Activated CD8-positive, alpha-beta memory T cell treated with anti-CD3 and anti-CD28 coated beads for 4 hours (primary cell): ENCODE measurements at places on chromosomes 13 and 19.

DNA sequence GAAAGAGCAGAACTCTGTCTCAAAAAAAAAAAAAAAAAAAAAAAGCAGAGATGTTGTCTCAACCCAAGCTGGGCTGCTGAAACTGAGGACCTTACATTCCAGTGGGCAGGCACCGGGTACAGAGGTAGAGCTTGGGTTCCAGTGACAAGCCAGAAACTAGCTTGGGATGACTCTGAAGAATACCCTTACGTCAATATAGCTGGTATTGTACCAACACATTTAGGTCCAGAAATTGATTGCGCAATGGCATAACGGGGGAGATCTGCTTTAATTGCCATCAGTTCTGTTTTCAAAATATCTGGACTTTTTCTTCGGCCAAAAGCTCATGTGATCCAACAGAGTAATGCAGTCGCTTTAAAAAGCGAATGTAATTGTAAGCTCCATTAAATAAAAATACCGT is 103.1 kb upstream of the UBL3 start:
- no peak for DNase-seq

DNA sequence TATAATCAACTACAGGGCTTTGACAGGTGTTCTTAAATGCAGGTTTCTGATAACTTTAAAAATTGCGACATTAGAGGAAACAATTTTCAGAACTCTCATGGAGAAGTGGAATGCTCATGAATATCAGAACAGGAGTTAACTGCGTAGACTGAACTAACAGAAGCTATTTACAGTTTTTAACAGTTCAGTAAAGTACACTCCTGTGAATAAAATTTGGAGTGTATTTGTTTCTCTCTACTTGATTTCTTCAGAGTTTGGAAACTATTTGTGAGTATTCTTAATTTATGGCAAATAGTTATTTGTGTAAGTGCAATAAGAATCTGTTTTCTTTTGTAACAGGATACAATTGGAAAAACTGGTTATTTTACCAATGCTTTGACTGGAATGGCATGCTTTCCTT is 114.4 kb downstream of the TNFRSF19 start:
- no peak for DNase-seq

GRCh38 chr19:29841209-29841558 is 29.4 kb downstream of the CCNE1 start:
- no peak for DNase-seq

DNA sequence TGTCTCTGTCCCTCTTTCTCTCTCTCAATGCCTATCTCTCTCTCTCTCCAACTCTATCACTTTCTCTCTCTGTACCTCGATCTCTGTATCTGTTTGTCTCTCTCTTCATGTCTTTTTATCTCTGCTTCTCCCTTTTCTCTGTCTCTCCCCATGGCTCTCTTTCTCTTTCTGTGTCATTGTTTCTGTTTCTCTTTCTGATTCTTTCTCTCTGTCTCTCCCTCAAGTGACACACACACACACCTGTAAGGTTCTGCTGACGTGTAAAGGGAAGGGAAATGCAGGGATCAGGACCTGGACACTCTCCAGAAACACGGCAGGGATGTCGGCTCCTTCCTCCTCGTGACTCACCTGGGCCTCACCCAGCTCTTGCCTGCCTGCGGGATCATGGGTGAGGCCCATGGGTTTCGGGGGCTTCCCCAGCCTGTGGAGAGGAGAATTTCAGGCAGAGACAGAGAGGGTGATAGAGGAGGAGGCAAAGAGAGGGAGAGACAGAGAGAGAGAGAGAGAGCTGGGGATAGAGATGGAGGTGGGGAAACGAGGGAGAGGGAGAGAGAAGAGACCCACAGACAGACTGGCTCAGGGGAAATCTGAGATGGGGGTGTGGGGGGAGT is 5.4 kb upstream of the PLAUR start:
- DNase-seq = no peak

DNA sequence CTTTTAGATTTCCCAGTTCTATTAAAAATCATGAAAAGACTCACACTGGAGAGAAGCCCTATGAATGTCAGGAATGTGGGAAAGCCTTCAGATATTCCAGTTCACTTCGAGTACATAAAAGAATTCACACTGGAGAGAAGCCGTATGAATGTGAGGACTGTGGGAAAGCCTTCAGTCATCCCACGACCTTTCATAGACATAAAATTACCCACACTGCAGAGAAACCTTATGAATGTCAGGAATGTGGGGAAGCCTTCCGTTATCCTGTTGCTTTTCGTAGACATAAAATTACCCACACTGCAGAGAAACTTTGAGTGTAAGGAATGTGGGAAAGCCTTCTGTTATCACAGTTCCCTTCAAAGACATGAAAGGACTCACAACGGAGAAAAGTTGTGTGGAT is 55.2 kb downstream of the ZNF627 start:
- no peak for DNase-seq
